T-helper 22 cell (primary cell): ENCODE measurements at places on chromosomes 4 and X.

DNA sequence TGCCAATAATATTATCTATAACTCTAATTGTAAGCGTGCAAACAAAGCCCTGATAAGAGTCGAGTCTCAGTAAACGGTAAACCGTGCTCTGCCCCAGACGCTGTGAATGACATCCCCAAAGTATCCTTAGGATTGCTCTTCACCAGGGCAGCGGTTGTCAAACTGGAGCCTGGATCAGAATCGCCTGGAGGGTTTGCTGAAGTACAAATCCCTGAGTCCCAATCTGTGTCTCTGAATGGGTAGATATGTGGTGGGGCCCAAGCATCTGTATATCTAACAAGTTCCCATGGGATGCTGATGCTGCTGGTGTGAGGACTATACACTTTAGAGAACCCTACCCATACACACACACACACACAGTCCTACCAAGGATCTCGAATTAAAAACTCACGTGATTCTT is 813 bp upstream of the APBB2 start:
- DNase-seq = no peak

DNA sequence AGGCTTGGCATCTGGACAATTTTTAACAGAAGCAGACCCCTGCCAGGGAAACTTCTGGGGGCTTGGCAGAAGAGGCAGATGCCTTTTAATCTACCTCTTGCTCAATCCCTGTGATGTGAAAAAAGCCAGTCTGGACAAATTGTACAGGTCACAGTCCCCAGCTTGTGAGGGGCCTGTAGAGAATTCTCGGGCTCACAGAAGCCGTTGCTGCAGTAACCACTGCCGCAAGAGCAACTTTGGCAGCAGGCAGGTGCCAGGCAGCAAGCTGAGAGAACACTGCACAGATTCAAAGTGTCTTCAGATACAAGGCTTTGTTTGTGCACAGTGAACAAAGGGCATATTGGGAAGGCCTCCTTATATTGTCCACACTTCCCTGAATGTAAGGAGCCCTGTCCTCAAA is 11.7 kb downstream of the GPKOW start:
- DNase-seq = no peak

GRCh38 chrX:49271341-49271740 is 1.7 kb downstream of the PPP1R3F start:
- no peak for DNase-seq

DNA sequence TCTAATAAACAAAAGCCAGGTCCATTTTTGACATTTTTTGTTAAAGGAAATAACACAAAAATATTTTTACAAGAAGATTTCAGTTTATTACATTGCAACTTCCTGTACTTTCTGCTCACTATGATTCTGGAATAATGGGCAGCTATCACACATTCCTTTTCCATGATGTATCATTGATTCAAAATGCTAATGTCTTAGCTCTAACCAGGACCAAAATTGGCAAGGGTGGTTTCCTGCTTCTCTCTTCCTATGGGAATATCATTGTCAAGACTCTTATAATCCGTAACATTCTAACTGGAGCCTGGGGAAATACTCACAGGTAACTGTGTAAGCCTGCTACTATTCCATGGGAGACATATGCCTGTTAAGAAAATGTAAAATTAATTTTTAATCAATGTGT is 218.6 kb downstream of the DCAF12L2 start:
- DNase-seq = no peak

- peak; percentile 65 for DNase-seq
These were observed 16.0 kb downstream of the UTP3 start for GRCh38 chr4:70704215-70704930.

GRCh38 chr4:8919651-8920288 is 48.1 kb upstream of the HMX1 start:
- DNase-seq = no peak

GRCh38 chr4:177008071-177008835 is 215.5 kb upstream of the VEGFC start:
- DNase-seq = no peak

- no peak for DNase-seq
These were observed 64.6 kb downstream of the CRLF2 start for GRCh38 chrX:1147611-1148515.

DNA sequence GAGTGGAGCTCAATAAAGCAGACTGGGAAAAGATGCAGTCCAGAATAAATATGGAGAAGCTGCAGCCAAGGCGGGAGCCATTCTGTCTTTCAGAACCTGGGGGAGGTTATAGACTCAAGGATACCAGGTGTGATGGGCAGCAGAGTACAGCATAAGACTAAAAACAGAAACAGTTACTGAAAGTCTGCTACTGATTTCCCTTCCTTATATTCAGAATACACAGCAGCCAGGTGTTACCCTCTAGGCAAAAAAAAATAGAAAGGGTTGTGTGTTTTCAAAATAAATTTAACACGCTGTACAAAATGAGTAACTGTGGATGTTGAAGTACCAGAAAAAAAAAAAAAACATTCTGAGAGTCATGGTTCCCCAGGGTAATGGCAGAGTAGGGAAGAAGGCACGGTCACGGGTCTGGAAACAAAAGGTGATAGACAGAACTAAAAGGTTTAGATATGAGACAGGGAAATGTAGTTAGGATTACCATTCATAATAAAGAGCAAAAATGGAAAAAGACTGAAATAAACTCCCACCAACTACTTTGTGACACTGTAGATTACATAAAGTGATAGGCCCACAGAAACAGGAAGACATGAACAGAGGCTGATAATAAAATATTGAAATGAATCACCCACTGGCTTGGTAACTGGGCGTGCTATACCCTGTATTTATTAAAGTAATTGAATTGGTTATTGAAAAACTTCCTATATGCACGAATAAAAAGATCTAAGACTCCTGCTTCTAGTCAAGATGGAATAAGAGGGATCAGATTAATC is 10.8 kb upstream of the HHIP start:
- DNase-seq = no peak

DNA sequence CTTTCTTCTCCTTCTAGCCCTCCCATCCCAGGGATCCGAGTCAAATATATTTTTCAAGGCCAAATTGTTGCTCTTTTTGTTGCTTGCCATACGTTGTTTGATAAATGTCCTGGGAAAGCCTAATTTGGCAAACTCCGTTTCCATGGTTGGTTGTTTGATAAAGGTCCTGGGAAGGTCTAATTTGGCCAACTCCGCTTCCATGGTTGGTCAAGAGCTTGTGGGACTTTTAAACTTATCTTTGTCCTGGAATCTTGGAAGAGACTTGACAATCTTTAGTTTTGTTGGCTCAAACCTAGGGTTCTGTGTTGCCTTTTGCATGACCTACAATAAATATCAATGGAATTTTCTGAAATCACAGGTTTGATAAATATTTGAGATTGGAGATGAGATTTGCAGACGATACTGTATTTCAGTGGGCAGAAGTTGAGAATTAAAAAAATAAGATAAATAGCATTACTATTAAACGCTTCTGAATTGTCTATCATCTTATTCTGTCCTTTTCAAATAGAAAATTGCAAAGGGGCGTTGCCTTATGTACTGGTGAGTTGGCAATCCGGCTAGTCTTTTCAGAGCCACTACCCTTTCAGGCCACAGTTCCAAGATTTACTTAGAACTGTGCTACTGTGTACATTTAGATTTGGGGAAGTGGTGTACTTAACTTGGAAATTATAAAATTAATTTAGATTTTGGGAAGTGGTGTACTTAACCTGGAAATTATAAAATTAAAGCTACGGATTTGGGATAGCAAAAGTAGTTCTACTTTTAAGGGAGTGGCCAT is 804 bp downstream of the OSTC start:
- no peak for DNase-seq

- no peak for DNase-seq
These were observed 30.3 kb upstream of the ADH1C start for GRCh38 chr4:99382745-99383360.

GRCh38 chr4:116361790-116362189 is 723.6 kb downstream of the TRAM1L1 start:
- no peak for DNase-seq

GRCh38 chr4:123996718-123997510 is 600.3 kb downstream of the SPRY1 start:
- DNase-seq = no peak

- DNase-seq = no peak
These were observed 21.1 kb upstream of the UBA1 start for GRCh38 chrX:47172549-47172948.

DNA sequence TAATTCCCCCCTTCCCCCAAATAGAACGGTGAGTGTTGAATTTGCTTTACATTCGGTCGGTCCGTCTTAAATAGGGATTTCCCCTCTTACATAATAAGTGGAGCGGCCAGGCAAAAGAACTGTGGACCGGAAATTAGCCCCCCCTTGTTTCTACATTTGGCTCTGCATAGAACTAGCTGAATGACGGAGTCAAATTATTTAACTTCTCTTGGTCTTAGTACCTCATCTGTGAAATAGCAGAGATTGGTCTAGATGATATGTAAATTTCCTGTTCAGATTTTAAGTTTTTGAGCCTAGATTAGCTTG is 1.3 kb downstream of the SPATA18 start:
- no peak for DNase-seq

- DNase-seq = no peak
These were observed 357.8 kb upstream of the SLC7A11 start for GRCh38 chr4:138599965-138600364.

DNA sequence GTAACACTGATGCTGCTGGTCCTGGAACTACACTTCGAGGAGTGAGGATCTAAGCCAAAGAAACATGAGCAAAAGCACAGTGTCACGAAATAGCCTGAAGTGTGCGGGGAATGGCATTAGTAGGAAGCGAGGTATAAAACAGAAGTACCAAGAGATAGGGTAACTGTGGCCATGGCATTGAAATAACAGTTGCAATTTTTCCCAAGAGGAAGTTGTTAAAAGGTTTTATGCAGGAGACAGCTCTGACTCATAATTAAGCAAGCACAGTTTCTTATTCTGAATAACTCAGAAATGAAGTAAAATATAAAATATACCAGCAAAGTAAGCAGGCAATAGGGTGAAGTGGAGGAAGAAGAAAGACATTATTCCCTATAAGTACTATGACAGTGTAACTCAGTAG is 90.3 kb upstream of the TMEM150C start:
- DNase-seq = no peak

- DNase-seq = no peak
These were observed 41.0 kb downstream of the FAT4 start for GRCh38 chr4:125355791-125356190.

- no peak for DNase-seq
These were observed 42.5 kb upstream of the C1GALT1C1 start for GRCh38 chrX:120672389-120672788.

- no peak for DNase-seq
These were observed 187.6 kb upstream of the HAND2 start for GRCh38 chr4:173717581-173717980.

- DNase-seq = no peak
These were observed 7.8 kb downstream of the RBM47 start for GRCh38 chr4:40621592-40622512.

DNA sequence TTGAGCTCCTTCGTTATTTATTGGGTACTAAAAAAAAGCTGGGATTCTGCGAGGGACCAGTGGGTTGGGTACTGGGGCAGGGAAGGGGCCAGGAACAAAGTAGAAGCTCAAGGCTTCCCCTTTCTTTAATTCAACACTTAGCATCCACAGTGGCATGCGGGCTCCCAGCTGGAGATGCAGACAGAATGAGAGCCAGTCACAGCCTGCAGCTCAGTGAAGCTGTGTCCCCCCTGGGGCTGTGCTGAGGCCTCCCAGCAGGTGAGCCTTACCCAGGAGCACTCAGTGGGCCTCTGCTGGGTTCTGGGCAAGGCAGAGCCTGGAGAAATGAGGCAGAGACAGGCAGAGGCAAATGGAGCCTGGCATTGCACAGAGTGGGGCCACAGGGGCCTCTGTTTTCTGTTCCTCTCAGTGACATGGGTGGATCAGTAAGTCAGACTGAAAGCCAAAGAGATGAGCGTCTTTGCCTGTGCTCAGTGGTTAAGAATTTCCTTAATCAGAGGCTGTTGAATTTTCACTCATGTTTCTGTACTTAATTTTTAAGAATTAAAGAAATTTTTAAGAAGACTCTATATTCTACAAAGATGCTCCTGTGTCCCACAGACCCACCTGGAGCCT is 181.4 kb upstream of the RBPJ start:
- no peak for DNase-seq

- no peak for DNase-seq
These were observed 14.9 kb downstream of the TIFA start for GRCh38 chr4:112270640-112271421.

DNA sequence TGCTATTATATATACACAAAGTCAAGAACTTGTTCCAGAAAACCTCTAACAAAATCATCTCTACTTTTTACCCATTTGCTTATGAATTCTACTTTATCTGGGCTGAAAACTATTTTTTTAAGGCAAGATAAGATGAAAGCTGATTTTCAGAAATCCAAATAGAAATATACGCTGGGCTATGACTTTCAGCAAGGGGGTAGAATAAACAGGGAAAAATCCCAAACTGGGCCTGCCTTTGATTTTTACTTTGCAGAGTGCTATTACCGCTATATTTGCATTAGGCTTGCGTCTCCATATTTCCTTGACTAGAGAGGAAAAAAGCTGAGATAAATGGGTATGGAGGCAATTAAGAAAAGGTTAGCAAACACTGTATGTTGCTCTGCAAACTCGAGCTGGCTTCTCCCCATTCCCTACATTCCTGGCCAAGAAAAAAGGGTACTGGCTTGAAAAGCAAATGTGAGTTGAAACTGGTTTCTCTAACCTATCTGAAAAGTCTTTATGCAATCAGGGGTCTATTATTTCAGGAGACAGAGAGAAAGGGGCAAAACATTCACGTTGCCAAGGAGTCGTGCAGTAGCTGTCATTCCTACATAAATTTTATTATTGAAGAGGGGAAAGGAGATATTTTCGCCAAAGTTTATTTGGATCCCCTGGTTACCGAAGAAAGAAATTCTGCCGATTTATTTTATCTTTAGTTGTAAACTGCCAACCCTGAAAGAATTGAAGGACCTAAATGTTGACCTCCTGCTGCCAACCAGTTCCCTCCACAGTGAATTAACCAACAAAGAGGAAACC is 2.2 kb downstream of the TMEM47 start:
- no peak for DNase-seq

- DNase-seq = no peak
These were observed 167.2 kb downstream of the SH3KBP1 start for GRCh38 chrX:19720236-19720635.

GRCh38 chrX:2542826-2543521 is 42.2 kb upstream of the DHRSX start:
- no peak for DNase-seq

GRCh38 chr4:184643731-184644130 is 5.5 kb downstream of the CASP3 start:
- no peak for DNase-seq

- no peak for DNase-seq
These were observed 61.0 kb upstream of the SMIM10 start for GRCh38 chrX:134929808-134930207.

GRCh38 chrX:134737721-134738369 is 79.6 kb upstream of the PLAC1 start:
- no peak for DNase-seq

- DNase-seq = no peak
These were observed 429.2 kb upstream of the AR start for GRCh38 chrX:67114635-67115034.

GRCh38 chr4:185210102-185210981 is 944 bp downstream of the SNX25 start:
- peak; percentile 19 for DNase-seq

- DNase-seq = no peak
These were observed 19.2 kb downstream of the MEPE start for GRCh38 chr4:87851953-87852352.

GRCh38 chr4:38535717-38536116 is 128.3 kb upstream of the KLF3 start:
- DNase-seq = no peak

GRCh38 chr4:143140696-143141095 is 44.0 kb upstream of the USP38 start:
- no peak for DNase-seq
